Cardiac muscle cell (in vitro differentiated cells and primary cell): ENCODE measurements at places on chromosomes 16 and 17.

GRCh38 chr16:2791174-2791573 lies 3.8 kb upstream of the PRSS33 start:
- DNase-seq = no peak

GRCh38 chr16:70746040-70746707 lies 54.8 kb downstream of the VAC14 start:
- DNase-seq = no peak

- DNase-seq = peak; percentile 19
Observed at GRCh38 chr17:32894245-32894644, 17.3 kb upstream of the MYO1D start.

- no peak for DNase-seq
Observed at GRCh38 chr17:44108440-44109311, 14.8 kb downstream of the HDAC5 start.

GRCh38 chr17:38557396-38557795 lies 48.4 kb downstream of the SRCIN1 start:
- no peak for DNase-seq

DNA sequence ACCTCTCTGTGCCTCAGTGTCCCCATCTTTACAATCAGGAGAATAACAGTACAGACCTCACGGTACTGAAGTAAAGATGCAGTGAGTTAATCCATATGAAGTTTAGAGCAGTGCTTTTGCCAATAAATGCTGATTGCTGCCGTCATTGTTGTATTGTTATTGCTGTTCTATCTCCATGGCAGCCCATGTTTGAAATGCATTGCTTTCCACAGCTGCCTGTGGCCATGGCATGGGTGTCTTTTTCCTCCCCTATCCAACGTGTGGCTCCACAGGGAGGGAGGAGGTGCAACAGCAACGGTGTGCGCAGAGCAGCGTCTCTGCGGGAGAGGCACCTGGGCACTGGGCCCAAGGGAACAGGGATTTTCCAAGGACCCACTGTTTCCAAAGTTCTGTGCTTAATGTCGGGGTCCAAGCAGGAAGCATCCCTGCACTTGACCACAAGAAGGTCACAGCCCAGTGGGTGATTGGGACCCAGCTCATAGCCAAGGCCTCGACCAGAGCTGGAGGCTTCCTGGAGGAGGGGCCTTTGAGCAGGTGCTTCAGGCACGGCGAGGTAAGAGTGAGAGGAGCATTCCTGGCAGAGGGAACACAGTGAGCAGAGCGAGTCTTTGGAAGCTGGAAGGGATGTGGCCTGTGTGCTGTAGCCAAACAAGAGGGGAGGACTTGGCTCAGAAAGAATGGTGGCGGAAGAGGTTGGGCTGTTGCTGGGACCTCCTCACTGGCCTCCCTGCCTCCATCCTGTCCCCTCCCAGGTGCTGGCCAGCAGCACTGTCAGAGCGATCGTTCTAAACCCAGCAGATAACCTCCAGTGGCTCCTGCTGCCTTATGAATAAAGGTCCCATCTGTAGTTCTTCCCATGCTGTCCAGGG lies 3.9 kb downstream of the RAI1 start:
- DNase-seq = no peak

GRCh38 chr17:52227926-52228325 lies 69.4 kb upstream of the CA10 start:
- DNase-seq = no peak

DNA sequence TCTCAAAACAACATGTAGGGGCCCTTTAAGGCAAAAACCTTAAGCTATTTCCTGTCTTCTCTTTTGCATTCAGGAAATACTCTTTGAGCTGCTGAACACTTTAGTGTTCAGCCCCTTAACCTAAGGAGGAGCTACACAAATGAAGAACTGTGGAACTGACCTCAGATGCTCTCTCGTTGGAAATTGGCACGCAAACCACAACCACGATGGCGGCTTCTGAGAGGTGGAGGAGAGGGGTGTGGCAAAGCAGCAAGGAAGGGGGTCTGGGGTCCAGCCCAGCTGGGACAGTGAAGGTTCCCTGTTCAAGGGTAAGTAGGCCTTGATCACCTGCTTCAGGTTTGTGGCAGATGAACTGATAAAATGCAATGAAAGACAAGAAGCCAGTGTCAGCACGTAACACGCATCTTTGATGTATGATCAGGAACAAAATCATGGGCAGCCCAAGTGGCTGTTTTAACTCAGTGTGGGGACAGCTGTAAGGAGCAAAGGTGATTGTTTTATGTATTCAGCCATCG lies 291.6 kb upstream of the TNRC6C start:
- DNase-seq = no peak

DNA sequence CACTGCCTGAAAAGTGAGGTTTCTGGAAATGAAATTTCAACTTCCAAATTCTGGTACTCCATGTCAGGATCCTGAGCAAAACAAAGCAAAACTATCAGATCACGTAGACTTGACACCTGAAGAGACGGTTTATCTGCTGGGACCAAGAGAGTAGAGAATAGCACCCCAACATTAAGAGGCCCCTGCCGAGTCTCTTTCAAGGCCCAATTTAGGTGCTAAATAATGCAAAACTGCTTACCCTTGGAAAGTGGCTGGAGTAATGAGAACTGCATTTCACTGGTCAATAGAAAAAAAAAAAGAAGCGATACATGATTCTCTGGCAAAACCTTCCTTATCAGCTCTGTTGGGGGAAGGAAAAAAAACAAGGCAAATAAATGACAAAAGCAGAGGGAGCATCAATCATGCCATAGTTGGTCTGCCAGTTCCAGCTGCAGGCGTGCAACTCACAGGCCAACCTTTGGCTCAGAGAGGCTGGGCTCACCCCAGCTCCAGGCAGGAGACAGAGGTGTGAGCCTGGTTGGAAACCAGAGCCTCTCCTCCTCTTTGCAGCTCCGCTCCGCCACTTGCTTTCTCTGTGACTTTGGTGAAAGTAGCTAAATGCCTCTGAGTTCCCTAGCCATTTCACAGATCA lies 595.2 kb downstream of the TOX3 start:
- DNase-seq = no peak

DNA sequence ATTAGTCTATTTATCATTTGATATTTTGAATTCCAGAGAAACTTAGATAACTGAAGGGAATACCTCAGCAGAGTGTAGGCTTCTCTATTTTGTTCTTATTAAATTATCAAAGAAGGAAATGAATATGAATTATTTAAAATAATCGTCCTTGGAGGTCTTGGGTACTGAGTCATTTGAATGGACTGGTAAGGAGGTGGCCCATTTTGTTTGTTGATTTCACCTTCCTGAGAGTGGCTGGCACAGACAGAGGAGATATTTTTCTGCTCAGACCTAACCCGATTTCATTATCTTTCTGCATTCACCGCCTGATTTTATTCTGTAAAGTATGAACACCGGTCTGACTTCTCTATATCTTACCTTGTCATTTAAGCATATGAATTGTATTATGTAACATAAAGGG lies 88.0 kb downstream of the USP22 start:
- DNase-seq = no peak

DNA sequence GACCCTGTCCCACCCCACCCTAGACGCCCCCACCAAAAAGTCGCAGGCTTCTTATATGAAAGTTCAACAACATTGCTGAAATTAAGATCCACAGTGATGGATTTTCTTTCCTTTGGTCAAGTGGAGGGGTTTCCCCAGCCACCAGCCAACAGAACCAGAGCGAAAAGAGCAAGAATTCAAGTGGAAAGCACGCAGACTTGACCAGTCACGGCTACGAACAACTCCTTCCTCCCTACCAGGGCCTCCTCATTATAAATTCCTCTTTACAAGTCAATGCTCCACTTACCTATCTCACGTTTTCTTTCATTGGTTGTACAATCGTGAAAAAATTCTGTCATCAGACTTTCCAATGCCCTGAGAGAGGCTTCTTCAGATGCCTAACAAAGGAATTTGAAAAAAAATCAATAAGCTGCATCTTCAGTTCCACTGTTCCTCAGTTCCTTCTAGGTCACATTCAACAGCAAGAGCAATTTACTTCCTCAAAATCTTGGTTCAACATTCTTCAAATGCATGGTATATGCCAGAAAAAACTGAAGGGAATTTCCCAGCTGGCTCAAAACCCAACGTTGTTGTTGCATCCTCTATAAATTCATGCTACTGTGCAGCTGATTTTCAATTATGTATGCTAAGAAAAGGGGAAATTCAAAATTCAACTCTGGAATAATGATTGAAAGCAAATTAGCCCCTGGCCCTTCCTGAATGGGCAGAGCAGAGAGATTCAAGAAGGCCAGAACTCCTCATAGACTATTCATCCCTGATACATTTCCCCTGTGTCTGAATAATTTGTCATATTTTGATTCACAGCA lies 30.9 kb downstream of the XPO6 start:
- DNase-seq = no peak

GRCh38 chr16:54627616-54628015 lies 303.0 kb upstream of the IRX5 start:
- peak; percentile 40 for DNase-seq

DNA sequence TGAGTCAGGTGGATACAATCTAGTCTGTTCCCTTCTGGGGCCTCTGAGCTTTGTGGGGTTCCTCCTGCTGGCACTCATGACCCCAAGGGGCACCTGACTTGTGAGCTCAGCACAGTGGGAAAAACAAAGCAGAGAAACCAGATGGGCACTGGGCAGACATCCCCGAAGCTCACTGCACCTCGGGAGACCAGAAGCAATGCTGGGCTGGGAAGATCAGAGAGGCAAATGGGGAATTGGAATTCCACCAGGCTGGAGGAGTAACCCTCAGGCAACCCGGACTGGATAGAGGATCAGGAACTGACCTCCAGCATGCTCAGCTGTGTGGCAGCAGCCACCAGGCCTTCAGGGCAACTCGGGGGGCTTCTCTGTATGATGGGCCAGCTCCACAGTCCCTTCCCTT lies 50.3 kb downstream of the ABCC12 start:
- DNase-seq = no peak

GRCh38 chr16:4687416-4687815 lies 5.9 kb upstream of the NUDT16L1 start:
- DNase-seq = no peak

- DNase-seq = peak; percentile 81
Observed at GRCh38 chr16:72092832-72093447, 480 bp downstream of the TXNL4B start.

DNA sequence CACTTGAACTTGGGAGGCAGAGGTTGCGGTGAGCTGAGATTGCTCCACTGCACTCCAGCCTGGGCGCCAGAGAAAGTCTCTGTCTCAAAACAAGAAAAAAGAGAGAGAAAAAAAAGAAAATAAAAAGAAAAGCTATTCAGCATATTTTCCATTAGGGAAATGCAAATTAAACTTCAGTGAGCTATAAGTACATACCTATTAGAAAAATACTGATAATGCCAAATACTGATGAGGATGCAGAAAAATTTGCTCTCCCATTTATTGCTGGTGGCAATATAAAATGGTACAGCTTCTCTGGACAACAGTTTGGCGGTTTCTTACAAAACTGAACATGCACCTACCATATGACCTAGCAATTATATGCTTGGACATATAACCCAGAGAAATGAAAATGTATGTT lies 9.8 kb downstream of the KRT10 start:
- DNase-seq = no peak

DNA sequence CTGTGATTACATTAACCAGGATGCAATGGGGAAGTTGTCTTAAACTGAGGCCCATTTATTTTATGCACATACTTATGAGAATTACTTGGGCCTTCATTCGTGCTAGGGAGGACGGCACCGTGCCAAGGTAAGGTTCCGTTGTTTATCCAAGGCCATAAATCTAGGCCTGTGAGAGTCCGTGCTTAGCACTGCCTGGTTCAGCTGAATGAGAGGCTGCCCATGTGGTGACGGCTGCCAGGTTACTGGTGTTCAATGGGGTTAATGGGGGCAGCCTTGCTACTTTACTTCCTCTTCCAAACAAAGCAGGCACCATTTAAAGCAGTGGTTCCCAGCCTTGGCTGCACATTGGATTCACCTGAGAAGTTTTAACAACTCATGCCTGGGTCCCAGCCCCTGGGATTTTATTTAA lies 135.1 kb upstream of the NOL11 start:
- DNase-seq = no peak

- no peak for DNase-seq
Observed at GRCh38 chr16:72807245-72807644, 240.7 kb downstream of the ZFHX3 start.

- no peak for DNase-seq
Observed at GRCh38 chr16:4601036-4601863, 13.4 kb downstream of the UBALD1 start.

GRCh38 chr16:30615358-30616091 lies 5.3 kb upstream of the ZNF689 start:
- peak; percentile 41 for DNase-seq

- DNase-seq = peak; percentile 83
Observed at GRCh38 chr16:46607529-46607928, 13.7 kb downstream of the SHCBP1 start.

- no peak for DNase-seq
Observed at GRCh38 chr16:5523829-5524228, 426.2 kb upstream of the EEF2KMT start.

GRCh38 chr16:87534030-87534653 lies 41.3 kb upstream of the ZCCHC14 start:
- DNase-seq = no peak

DNA sequence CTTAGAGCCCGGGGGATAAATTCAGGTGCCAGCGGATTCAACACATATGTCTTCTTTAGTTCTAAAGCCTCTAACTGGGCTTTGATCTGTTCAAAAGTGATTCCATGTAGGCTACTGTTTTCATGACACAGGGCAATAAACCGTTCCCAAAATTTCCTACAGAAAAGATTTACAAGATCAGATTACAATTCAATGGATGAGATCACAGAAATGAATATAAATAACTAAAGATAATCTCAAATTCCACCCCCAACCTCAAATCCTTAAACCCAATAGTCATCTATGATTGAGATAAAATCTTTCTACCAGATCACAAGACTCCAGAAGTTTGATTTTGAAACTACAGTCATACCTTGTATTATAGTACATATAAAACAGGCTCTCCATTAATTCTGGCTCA lies 84.3 kb downstream of the CACNG1 start:
- DNase-seq = no peak

DNA sequence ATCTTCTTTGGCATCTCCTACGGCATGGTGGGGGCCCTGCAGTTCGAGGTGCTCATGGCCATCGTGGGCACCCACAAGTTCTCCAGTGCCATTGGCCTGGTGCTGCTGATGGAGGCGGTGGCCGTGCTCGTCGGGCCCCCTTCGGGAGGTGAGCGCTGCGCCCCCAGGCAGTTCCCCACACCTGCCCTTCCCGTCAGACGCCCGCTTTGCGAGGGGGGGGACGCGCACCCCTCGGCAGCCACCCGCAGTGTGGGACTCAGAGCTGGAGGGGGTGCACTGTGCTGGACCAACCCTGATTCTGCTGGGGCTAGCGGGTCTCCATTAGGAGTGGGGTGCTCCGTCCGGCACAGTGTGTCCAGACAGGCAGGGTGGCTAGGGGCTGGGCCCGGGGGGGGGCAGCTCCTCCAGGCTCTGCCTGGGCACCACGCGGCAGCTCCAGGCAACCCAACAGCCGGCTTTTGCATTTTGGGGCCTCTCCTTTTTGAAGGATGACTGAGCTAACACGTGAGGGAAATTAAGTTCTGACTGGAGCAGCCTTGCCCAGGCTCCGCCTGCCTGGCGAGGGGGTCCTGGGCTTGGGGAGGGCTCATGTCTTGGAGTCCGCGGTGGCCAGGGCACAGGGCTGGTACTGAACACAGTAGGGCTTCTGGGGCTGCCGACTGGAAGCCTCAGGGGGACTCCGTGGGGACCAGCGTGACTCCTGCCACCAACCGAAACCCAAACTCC lies 9.1 kb downstream of the SLC16A3 start:
- no peak for DNase-seq

- DNase-seq = no peak
Observed at GRCh38 chr16:4415538-4416199, 727 bp downstream of the CORO7 start.

GRCh38 chr16:72884573-72884972 lies 163.4 kb downstream of the ZFHX3 start:
- DNase-seq = no peak

- DNase-seq = no peak
Observed at GRCh38 chr17:53462393-53462811, 360.3 kb upstream of the KIF2B start.
